ENCODE measurements at places on chromosomes 12 and 14.

DNA sequence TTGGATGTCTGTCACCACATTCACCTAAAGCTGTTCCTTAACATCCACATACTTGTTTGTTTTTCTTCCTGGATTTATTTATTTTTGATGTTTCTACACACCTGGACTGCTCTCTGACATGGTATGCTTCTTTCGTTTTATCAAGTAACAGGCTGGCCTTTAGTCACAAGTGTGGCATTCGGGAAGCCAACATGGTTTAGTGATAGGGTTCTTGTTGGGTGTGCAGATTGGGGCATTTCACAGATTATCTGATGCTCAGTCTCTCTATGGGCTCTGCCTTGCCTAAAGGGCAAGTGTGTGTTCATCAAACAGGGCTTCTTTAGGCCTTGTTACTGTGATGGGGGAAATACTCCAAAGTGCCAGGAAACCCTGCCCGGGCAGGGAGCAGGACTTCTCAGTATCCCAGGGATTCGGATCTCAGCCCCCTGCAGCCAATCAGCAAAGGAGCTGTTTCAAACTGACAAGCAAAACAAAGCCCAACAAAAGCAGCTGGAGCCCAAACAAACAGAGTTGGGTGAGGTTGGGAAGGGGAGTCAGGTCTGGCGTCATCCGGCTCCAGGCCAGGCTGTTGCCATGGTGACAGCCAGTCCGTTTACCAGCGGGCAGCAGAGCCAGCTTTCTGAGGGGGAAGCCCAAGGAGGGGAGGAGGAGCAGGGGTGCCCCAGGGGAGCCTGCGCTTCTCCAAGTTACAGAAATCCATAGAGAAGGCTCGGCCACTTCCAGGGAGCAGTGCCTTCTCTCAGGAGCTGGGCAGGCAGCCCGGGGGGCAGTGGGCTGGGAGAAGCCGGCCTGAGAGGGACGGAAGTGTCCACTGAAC lies 31.9 kb downstream of the FOS start:
- DNase-seq = peak; percentile 81

GRCh38 chr12:15274561-15274967 lies 47.7 kb upstream of the PTPRO start:
- no peak for DNase-seq

DNA sequence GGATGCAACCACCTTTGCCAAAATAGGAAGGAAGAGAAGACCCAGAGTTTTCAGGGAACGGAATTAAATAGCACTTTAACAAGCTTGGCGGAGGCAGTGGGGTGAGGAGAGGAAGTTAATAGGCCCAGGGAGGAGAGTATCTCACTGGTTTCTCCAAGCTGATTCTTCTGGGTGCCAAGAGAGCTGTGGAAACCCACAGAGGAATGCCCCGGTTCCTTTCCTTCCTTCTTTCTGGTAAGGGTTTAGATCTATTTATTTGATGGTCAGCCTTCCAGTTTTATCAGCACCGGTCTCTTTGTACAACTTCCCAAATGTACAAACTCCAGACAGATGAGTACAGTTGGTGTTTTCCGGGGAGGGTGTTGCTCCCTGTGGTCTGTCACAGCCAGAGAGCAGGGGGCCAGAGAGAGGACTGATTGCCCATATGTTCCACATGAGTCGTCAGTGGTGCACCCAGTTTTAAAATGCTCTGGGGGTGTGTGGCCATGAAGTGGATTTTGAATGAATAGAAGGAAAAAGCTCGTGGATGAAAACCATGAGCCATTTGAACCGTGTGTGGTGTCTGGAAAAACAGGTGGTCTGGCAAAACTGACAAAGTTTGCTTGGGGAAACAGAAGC lies 26.6 kb downstream of the PRKCH start:
- no peak for DNase-seq

DNA sequence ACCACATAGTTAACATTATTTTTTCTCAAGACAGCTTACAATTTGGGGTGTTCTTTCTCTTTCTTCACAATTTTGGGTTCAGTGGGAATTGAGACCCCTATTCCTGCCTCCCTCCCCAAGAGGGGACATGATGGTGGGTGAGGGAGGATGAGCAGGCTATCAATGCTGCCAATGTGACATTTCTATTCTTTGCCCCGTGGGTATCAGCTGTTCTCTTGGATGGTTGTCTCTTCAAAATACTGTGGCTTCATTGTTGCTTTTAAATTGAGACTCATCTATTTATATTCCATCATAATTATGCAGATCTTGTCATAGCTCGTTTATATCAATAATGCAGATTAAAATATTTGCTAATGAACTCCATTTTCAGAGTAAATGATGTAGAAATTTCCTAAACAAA lies 56.5 kb upstream of the ANO4 start:
- no peak for DNase-seq

DNA sequence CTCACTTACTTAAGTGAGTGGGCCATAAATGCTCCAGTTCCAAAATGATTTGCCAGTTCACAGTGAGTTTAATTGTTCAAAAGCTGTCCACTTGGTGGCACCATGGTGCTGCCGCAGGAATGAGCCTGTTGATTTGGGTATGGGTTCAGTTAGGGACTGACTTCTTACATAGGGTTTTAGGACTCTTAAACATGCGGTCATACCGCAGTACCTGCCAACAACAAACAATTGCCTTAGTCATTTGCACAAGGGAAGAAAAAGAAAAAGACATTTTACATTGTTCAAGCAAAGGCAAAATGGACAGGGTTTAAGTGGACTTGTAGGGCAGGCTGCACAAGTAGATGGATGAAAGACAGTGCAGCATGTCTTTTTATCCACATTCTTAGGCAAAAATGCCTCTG lies 80.0 kb upstream of the DBX2 start:
- peak; percentile 32 for DNase-seq

DNA sequence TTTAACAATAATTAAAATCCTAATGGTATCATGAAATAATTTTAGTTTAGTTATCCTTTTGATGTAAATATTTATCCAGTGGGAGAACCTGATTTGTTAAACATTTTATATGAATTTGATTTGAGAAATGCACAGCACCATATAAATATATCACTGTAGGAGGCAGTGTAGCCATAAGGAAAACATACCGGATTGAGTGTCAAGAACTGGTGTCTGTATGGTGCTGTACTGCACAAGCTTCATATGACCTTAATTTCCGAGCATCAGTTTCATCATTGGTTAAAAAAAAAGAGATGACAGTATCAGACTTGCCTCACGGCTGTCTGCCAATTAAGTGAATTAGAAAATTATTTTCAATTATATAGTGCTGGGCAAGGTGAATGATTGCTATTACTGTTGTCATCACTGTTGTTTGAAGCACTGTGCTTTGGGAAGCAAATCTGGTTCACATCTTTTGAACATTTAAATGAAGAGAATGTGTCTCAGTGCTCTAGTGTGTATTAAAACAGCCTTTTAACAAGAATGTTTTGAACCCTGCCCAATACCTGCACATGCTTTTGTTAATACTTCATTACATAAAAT lies 72.1 kb downstream of the TMTC2 start:
- no peak for DNase-seq

DNA sequence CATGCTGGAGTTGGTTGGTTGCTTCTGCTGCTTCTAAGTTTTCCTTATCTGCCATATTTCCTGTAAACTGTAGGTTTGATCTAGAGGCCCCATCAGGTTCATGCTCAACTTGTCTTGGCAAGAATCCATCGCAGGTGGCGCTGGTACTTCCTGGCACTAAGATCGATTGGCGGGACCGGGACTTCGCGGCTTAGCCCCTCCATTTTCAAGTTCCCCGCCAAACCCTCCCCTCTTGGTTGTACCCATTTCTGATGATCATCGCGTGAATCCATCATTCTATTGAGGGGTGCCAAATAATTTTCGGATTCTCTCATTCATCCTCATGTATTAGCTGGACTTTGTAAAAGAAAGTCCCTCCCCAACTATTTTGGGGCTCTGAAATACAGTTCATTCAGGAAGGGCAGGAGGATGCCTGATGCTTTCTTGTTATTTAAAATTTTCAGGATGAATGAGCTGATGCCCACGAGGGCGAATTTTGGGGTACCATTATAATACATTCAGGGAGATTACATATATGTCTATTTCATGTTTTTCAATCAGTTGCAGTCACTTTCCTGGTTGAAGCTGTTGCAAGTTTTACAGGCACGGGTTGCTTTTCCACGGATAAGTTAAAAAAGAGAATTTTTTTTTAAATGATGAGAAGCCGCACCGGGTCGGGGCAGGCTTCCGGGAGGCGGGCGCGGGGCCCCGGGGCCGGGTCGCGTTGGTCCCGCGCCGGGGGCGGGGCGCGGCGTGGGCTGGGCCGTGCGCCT lies 395 bp upstream of the BRI3BP start:
- no peak for DNase-seq
